NB4 (cell line): ENCODE measurements at places on chromosomes 12 and 14.

- DNase-seq, result no peak
These were observed 10.1 kb downstream of the BMP4 start for GRCh38 chr14:53946404-53947093.

DNA sequence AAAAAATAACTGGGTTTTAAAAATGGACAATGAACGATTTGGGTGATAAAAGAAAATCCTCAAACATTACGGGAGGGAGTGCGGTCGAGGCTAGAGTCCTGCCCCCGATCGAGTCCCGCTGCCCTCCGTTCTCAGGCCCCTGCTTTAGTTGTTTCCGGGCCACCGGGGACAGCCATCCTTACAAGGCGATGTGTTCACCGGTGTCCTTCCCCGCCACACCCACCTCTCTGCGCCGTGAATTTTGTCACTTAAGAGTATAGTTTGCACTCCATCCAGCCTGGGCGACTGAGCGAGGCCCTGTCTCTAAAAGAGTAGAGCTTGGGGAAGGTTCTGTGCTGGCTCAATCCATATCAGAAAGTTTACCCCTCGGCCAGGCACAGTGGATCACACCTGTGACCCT, 2.9 kb downstream of the ULK1 start:
- no peak for DNase-seq

GRCh38 chr12:9381619-9382018, 173.4 kb upstream of the PZP start:
- peak; percentile 80 for DNase-seq

DNA sequence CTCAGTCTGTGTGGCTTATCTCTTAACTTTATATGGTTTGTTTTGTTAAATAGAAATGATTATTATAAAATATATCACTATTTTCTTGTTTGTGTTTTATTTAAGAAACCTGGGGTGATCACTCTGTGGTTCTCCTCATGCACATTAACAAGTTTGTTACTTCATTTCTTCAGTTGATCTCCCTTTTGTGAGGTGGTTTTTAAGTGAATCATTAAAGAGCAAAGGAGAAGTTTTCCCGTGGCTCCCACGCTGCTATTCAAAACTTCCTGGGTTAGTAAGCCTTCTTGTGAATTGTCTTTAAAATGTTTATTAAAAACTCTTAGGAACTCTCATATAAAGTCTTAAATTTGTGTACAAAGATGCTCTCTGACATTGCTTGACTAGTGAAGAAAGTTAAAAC, 11.8 kb downstream of the ADIPOR2 start:
- no peak for DNase-seq

DNA sequence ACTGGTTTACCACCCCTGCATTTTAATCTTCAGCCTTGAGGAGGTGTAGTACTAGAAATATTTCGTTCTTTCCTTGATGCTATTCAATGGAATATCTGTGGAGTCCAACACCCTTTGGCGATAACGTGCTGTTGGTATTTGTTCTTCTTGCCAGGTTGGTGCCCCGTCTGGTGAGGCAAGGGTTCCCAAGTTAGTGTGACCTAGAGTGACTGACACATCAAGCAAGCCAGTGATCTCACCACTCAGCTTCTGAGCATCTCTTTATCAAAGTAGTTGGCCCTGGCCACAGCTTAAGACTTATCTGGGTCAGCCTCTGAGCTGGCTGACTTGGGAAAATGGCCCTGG, 60.2 kb downstream of the PLXNC1 start:
- no peak for DNase-seq

GRCh38 chr12:53871367-53871766, 67.3 kb upstream of the HOXC13 start:
- no peak for DNase-seq

- peak; percentile 5 for DNase-seq
These were observed 1.4 kb downstream of the ASPG start for GRCh38 chr14:104086661-104087461.

GRCh38 chr12:88638966-88639760, 58.9 kb upstream of the KITLG start:
- DNase-seq, result no peak

GRCh38 chr14:104894331-104895206, 29.5 kb downstream of the CEP170B start:
- no peak for DNase-seq

DNA sequence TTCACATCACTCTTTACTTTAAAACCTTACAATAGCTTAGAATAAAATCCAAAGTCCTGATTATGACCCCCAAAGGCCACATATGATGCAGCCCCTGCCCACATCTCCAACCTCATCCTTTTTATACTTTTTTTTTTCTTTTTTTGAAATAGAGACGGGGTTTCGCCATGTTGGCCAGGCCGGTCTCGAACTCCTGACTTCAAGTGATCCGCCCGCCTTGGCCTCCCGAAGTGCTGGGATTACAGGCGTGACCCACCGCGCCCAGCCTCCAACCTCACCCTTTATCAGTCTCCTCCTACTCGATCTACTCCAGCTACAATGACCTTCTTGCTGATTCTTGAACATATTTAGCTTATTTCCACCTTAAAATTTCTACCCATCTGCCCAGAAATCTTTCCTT, 1.2 kb upstream of the MAPKAPK5 start:
- DNase-seq, result no peak

DNA sequence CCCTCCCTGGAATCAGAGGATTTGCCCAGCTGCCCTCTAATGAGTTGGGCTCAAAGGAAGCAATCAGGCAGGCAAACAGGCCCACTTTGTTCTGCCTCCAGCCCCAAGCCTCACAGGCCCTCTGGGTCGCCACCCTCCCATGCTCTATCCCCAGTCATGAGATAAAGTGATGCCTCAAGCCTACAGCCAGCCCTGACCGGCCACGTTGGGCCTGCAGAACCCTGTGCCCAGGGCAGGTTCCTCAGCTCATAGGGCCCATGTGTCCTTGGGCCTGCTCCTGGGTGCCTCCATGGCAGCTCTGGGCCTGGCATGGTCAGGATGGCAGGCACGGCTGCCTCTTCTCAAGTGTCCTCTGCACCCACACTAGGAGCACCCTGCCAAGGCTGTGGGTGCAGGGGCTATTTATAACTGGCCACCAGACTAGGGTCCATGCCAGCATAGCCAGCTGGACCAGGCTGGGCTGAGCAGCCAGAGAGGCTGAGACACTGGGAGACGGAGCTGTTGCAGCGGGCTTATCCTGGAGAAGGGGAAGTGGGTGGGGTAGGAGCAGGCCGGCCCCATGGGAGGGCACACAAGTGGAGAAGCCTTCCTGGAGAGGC, 20.2 kb downstream of the HDAC7 start:
- DNase-seq, result no peak

- no peak for DNase-seq
These were observed 8.4 kb upstream of the PPTC7 start for GRCh38 chr12:110591451-110592051.

- DNase-seq, result peak; percentile 73
These were observed 355.3 kb upstream of the FKBP4 start for GRCh38 chr12:2439332-2440100.

DNA sequence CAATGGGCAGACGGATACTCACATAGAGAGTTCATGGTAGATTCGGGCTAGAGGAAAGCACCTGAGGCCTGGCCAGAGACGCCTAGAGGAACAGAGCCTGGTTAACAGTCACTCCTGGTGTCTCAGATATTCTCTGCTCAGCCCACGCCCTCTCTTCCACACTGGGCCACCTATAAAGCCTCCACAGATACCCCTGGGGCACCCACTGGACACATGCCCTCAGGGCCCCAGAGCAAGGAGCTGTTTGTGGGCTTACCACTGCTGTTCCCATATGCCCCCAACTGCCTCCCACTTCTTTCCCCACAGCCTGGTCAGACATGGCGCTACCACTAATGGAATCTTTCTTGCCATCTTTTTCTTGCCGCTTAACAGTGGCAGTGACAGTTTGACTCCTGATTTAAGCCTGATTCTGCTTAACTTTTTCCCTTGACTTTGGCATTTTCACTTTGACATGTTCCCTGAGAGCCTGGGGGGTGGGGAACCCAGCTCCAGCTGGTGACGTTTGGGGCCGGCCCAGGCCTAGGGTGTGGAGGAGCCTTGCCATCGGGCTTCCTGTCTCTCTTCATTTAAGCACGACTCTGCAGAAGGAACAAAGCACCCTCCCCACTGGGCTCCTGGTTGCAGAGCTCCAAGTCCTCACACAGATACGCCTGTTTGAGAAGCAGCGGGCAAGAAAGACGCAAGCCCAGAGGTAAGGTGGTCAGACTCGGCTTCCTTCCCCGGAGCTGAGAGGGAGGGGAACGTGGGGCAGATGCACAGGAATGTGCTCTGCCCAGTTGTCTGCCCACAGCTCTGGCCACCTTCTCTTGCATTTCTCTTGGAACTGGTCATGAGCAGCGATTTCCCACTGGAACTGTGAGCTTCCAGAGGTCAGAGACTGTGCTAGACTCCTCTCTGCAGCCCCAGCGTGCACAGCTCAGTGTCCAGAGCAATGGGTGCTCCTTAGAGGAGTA, at the start of gene CD4:
TSS of gene CD4 (plus strand) at position 557 of the 953 bp plus-strand sequence. CDS start 10,611 bp downstream, outside the sequence.
- DNase-seq, result peak; percentile 93

- no peak for DNase-seq
These were observed 8.6 kb downstream of the NANOG start for GRCh38 chr12:7797698-7798398.

GRCh38 chr12:116346741-116347140, 69.2 kb upstream of the MED13L start:
- no peak for DNase-seq

DNA sequence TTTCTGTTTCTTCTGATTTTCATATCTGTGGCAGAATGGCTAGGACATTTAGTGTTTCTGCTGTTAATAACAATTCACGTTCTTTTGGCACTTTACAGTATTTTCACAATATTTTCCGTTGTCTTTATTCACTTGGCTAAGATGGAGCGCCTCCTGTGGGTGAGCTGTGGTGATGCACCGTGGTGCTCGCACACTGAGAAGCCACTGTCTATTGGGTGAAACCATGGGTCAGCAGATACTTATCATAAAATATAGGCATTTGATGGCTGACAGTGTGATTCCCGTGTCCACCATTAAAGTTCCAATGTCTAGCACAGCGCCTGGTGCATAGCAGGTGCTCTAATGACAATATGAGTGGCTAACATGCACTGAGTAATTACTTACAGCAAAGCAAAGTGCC, 141.8 kb downstream of the VRK1 start:
- DNase-seq, result no peak

GRCh38 chr12:124097701-124098100, 124.7 kb downstream of the ZNF664 start:
- DNase-seq, result no peak

- no peak for DNase-seq
These were observed 29.8 kb downstream of the ITPK1 start for GRCh38 chr14:93085911-93086310.

DNA sequence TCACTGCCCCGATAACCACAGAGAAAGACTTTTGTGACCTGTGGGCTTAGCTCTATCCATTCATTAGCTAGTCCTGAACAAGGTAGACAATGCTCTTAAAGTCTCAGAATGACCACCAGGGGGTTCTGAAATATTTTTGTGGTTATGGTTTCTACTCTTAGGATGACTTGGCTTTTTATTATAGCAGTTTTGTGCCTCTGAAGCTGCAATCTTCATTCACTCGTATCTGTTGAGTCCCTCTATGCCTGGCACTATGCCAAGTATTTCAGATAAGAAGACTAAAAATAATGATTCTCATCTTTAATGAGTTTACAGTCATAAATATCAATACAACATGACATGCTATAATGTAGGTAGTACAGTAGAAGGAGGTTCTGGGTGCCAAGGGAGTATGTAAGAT, 130.8 kb upstream of the TRHDE start:
- DNase-seq, result peak; percentile 44

DNA sequence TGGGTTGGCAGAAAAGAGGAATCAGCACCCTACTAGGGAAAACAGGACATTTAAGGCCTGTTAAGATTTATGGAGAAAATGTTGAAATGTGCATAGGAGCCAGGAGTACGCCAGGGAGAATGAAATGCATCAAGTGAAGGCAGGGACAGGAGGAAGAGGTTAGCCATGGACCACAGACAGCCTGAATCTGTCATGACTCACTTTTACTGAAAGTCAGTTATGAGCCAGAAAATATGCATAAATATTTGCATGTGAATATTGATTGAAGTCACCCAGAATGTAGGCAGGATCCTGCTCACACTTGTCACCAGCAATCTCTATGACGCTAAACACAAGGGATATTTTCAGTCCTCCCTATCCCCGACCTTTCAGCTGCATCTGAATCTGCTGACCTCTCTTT, 25.1 kb upstream of the CDK17 start:
- peak; percentile 41 for DNase-seq

DNA sequence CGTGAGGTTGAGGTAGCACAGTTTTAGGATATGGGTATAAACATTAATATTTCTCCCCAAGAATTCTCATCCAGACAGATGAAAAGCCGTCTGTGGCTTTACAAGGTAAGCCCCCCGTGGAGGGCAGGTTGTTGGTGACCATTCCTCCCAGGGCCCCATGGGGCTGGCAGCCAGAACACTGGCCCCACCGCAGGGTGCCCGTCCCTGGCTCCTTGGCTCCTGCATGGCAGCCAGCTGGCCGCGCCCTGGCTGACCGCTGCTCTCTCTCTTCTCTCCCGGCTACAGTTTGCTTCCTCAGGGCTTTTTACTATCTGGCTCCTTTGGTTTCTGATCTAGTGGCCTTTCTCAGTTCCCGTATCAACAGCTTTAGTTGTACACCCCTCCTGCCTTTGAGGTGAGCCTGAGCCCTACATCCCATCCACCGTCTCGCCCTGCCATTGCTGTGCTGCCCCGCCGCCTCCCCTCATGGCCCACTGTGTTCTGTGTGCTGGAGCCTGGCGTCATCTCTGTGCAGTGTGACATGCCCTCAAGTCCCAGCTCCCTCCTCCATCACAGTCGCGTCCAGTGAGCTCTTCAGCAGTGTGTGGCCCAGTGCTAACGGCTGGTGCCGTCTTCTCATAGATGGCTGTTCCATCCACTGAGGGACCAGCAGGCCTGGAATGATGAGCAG, 25.8 kb downstream of the RAB35 start:
- no peak for DNase-seq

- DNase-seq, result no peak
These were observed 32.1 kb upstream of the SGPP1 start for GRCh38 chr14:63760014-63760413.

DNA sequence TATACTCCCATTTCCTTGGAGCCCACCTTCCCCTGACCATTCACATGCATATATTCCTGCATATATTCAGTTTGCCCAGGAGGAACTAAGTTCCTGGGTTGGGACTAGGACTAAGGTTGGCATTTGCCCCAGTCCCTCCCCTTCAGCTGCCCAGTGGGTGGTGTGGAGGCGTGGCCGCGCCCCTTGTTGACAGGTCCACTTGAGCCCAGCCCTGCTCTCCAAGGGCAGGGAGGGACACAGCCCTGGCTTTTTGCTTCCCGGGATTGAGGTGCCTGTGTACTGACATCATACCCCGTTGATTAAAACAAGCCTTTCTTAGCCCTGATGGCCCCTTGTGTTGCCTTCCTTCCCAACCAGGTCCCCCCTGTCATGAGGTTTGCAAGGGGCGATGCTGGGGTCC, 7.3 kb downstream of the ERBB3 start:
- no peak for DNase-seq

DNA sequence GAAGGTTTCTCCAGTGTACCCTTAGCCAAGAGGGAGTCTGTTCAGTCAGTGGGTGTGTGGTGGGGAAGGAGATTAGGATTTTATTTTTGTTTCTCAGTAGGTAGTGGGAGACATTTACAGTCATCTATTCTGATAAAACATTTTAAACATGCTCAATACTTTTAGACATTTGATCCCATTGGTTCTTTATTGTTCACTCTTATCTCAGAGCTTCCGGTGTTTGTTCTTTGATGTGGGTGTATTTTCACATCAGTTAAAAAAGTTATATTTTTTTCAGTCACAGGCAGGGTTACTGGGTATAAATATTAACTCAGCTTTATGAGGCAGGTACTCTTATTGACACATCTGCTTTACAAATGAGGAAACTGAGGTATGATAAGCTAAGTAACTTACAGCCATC, 43.3 kb upstream of the LRRK2 start:
- DNase-seq, result no peak

- DNase-seq, result no peak
These were observed 67.0 kb downstream of the PRKCH start for GRCh38 chr14:61388173-61388975.
